ENCODE measurements at places on chromosomes 13 and 19.

- peak; percentile 94 for DNase-seq
These were observed 41.6 kb upstream of the ZNF730 start for GRCh38 chr19:23075031-23075733.

GRCh38 chr13:80524447-80525215 is 183.7 kb upstream of the SPRY2 start:
- DNase-seq, result no peak

- no peak for DNase-seq
These were observed 11.5 kb upstream of the CAPNS1 start for GRCh38 chr19:36128392-36128736.

- DNase-seq, result no peak
These were observed 8.7 kb downstream of the EML2 start for GRCh38 chr19:45630463-45630862.

GRCh38 chr19:43798546-43799409 is 3.5 kb downstream of the LYPD5 start:
- peak; percentile 35 for DNase-seq

DNA sequence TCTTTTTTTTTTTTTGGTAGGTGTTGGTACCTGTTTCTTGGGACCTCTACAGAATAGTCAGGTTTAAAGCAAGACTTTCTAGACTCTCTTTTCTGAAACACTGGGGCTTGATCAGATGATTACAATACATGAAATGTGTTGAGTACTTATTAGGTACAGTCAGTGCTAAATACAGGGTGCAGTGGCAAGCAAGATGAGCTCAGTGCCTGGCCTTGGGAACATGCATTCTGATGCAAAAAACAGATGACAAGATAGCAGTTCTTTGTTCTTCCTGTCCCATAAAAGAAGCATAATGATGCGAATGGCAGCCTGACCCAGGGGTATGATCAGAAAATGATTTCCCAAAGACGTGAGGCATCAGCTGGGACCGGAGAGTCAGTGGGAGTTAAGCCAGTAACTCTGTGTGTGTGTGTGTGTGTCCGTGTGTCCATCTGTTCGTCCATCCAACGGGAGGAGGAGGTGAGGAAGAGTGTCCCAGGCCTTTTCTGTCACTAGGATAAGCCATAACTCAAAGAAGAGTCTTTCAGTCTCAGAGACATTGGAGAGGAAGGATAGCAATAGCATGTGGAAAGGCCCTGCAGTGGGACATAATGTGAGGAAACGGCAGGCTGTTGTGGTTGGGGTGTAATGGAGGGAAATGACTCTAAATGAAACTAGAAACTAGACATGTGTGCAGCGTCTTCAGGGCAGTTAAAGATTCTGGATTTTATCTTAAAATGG is 32.2 kb downstream of the SLAIN1 start:
- no peak for DNase-seq

- no peak for DNase-seq
These were observed 6.1 kb downstream of the CIC start for GRCh38 chr19:42275103-42275502.

DNA sequence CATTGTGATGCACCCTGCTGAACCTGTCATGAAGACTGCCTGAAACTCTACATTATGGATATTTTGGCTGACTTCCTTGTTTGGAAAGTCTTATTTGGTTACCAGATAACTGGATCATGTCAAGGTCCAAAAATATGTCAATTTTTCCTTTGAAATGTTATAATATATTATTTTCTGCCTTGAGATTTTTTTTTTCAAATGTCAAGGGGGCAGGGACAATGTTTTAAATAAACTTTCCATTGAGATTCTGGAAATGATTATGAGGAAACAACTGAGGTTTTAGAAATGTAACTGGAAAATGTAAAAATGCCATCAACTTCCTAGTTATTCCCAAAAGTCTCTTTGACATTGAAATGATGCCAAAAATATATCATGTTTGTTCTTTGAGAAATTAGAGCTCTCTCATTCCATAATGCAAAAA is 117.0 kb downstream of the RFC3 start:
- DNase-seq, result peak; percentile 32

GRCh38 chr13:23436680-23437079 is 3.2 kb upstream of the SACS start:
- DNase-seq, result no peak

DNA sequence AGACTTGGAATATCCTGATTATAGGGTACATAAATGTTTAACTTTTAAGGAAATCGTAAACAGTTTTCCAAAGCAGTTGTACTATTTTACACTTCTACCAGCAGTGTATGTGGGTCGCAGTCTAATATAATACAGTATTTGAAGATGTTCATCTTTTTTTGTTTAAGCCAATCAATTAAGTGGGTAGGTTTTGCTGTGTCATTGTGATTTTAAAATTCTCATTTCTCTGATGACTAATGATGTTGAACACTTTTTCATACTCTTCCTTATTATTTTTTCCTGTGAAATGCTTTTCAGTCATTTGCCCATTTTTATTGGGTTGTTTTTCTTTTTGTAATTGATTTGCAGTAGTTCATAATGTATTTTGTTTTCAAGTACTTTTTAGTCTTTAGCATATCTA is 2689.7 kb downstream of the PCDH9 start:
- DNase-seq, result no peak

DNA sequence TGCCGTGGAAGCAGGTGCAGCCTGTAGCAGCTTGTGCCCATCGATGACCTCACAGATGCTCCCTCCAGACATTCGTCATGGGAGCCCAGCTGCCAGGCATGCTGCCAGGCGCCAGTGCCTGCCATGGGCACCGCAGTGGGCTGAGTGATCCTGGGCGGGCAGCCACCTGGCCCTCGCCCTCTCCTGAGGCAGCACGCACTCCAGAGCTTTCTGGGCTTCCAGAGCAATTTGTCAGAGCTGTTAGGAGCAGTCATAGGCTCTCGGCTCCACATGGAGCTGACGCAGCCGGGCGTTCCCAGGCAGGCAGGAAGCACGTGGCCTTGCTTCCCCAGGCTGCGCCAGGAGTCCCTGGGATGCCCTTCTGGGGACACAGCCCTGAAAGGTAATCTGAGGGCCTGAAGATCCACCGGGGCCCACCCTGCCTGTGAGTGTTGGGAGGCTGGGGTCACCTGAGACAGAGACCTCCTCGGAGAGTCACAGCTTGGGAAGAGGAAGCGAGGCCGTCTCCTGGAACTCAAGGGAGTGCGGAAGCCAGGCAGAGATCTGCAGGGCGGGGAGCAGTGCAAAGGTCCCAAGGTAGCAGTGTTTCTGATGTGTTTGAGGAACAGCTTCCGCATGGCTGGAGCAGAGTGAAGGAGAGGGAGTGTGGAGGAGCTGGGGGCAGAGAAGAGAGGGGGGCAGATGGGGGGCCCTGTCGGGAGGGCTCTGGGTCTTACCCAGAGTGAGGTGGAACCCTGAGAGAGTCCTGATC is 50.6 kb downstream of the DPF1 start:
- DNase-seq, result no peak

DNA sequence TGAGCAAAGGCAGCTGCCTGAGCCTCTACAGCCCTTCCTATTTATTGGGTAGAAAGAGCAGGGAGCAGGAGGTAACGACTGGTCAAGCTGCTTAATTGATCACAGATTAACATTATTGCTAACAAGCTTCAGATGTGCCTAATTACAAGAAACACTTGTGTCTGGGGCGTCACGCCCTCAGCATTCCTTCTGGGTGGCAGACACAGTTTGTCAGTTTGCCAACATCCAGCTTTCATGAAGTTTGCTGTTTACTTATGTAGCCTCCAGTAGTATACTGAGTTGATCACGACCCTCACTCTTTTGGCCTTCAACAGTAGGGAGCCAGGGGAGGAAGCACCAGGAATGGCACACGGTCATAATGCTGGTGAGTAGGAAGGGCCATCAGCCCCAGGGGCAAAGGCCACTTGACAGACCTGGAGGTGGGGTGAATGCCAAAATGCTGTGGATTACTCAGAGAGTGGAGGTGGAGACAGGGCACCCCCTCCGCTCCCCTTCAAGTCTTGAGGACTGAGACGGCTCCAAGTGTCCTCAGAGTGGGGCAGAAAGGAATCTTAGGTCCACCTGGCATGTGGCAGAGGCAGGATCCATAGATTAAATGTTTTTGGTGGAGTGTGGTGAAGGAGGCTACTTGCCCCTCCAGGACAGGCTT is 34.9 kb upstream of the PSPC1 start:
- no peak for DNase-seq

DNA sequence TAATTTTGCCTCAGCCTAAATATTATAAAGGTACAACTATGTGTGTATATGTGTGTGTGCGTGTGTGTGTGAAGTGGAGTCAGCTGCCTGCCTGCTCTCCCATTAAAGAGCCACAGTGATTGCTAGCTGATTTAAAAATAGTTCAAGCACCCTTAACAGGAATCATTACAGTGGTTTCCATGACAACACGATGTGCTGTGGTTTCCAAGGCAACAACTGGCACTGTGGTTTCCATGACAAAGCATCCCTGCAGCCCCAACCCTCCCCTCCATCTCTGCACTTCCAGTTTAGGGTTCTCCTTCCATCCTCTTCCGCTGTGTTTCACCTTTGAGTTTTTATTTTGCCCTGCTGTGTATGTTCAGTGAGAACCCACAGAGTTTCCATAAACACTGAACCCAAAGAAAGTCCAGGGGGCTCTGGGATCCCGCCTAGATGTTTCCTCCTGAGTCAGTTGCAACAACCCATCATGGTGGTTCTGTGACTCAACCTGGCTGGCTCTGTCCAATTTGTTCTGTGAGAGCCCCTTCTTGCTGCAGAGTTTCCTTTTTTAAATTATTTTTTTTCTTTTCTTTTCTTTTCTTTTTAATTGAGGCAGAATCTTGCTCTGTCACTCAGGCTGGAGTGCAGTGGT is 7.1 kb upstream of the PNMA8A start:
- peak; percentile 63 for DNase-seq

DNA sequence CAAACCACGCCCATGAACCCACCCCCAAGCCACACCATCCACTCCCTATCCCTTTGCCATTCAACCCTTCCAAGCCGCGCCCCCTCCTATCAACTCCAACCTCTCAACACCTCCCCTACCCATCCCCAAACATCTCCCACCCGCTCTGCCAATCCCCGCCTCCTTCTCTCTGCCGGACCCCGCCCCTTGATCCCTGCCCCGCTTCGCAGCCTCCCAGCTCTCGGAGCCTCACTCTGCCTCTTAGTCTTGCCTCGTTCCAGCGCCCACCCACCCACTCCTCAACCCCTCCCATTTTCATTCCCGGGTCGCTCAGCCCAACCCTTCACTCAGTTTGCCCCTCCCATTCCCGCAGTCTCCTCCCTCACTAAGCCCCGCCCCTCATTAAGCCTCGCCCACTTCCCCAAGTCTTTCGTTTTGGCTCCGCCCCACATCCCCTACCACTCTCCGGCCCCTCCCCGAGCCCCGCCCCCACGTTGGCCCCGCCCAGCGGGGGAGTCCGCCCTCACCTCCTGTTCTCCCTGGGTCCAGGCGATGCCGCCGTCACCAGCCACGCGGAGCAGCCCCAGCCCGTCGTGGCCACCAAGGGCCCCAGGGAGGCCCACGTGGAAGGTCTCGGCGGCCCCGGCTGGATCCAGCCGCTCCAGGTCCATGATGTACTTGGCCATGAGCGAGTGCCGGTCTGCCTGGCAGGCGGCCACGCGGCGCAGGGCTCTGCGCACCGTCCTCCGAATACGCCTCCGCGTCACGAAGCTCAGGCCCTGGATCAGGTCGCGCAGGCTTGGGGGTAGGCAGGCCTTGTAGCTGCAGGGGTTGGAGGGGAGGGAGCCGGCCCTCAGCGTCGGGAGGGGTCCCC is 5.7 kb downstream of the JAK3 start:
- peak; percentile 79 for DNase-seq

GRCh38 chr19:27746691-27747380 is 1466.1 kb downstream of the UQCRFS1 start:
- DNase-seq, result no peak

DNA sequence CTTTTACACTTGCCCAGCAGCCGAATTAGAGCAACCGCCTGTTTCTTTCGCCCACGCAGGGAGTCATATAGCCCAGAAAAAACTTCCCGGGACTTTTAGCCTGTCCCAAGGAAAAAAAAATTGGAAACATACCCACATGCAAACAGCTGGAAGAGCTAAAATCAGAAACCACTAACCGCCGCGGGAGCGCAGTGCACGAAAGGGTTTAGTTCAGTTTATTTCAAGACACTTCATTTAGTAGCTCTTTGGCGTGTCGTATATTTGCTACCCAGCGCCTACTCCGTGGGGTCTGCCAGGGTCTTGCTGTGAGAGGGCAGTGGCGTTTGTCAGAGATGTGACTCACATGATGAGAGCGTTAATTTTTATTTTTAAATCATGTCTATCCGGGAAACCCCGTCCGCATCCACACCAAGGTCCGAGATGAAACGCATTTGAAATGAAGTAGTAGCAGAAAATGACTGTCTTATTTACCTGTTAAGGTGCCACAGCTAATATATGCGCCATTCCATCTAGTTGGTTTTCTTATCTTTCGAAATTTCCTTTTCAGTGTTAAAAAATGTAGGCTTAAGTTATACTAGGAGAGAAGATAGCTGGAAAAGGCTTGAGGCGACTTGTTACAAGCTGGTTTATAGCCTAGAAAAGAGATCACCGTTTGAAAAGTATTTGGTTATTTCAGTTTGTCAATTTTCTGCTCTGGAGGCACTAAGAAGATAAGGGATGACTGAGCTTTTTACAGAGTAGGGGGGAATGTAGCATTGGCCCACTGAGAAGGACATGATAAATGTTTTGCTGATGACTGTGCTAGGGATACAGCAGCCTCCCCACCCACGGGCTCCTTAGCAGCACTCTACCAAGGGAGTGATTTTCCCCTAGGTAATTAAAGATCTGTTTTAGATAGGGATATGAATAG is 1.7 kb downstream of the KLF5 start:
- DNase-seq, result peak; percentile 60

GRCh38 chr19:20334760-20335159 is 167.7 kb downstream of the ZNF486 start:
- DNase-seq, result no peak

- DNase-seq, result peak; percentile 80
These were observed 4.7 kb upstream of the IRS2 start for GRCh38 chr13:109790942-109791605.

- peak; percentile 25 for DNase-seq
These were observed 249.1 kb downstream of the GPC5 start for GRCh38 chr13:91647361-91647990.

GRCh38 chr13:58823701-58824100 is 1192.2 kb downstream of the PCDH17 start:
- no peak for DNase-seq

GRCh38 chr13:94343243-94343585 is 136.3 kb downstream of the DCT start:
- DNase-seq, result no peak

DNA sequence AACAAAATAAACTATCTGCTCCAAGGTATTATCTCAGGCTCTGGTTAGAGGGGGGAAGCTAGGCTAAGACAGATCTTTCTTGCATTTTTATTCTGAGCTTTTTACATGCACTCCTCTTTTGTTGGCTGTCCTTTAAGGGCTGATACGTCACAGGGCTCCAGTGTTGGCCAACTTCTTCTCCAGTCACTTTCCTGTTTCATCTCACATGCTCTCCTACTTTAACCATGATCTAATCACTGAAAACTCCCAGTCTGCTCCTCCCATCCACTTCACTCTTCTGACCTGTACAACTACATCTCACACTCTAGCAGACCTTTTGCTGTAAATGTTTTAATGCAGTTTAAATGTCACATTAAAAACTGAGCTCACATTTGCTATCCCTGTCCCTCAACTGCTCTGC is 510.0 kb upstream of the KLF12 start:
- DNase-seq, result no peak
